ENCODE measurements at places on chromosomes 11 and 22.
A peak's percentile ranks its signal among the peaks of the same experiment; 100 is the strongest.

- DNase-seq, result peak; percentile 81
Measured at GRCh38 chr11:67504950-67505581, at the start of gene PITPNM1. Gene PITPNM1, minus strand, starts transcription at chr11:67505363. Its CDS starts 1,183 bp downstream, at chr11:67504180.

DNA sequence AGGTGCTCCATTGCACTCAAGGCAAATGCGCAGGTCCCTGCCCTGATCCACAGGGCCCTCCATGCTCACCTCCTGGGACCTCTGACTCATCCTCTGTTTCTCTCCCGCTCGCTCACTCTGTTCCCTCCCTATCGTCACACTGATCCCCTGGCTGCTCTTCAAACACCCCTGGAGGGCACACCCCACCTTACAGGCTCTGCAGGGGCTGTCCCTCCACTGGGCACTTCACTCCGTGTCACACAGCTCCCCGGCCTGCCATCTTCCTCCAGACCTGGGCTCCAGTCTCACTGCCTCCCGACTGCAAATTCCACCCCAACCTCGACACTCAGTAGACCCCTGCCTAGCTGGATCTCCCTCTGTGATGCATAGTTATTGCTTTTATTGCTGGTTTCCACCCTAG, 91.5 kb upstream of the PRDM11 start:
- DNase-seq, result no peak

DNA sequence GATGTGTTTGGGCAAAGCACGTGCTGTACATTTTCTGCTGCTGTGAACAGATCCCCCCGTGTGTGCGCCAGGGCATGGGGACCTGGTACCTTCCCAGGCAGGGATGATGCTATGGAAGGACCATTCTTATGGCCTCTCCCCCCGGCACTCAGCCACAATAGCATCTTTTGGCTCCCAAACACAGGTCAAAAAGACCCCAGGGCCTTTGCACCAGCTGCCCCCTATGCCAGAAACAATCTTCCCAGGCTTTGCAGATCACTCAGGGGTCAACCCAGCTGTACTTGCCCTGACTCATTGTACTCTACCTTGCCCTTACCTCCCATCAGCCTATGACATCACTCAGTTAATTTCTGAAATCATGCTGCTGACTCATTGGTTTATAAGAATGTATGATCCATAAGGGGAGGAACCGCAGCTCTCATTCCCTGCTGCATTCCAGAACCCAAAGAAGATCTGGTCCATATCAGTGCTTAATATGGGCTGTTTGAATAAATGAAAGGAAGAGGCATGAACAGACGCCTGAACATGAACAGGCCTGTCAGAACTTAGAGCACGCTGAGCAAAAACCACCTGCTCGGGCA, 100.7 kb downstream of the CELSR1 start:
- no peak for DNase-seq

DNA sequence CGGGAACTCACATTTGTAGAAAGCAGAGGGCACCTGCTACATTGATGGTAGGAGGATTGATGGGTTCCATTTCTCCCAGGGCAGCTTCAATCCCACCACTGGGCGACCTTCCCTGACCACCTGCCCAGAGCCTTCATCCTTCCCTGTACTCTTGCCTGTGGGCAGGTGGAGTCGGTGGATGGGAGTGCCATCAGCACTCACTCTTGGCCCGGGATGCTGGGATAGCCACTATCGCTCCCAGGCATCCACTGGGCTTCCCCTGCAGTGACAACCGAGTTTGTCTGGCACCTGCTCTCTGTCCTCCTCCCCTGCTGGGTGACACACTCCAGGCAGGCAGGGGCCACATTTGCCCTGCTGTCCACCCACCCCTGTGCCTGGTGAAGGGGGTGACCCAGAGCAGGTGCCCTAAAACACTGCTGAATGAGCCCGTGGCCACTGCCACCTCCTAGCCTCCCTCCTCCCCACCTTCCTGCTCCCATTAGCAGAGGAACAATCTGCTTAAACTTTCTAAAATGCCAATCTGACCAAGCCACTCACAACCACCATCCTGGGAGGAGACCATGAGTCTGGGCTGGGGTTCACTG, 604.7 kb downstream of the TBC1D22A start:
- no peak for DNase-seq

- DNase-seq, result no peak
Measured at GRCh38 chr22:23184764-23185113, 4.4 kb downstream of the BCR start.

- no peak for DNase-seq
Measured at GRCh38 chr22:46501701-46502100, 35.7 kb downstream of the CELSR1 start.

DNA sequence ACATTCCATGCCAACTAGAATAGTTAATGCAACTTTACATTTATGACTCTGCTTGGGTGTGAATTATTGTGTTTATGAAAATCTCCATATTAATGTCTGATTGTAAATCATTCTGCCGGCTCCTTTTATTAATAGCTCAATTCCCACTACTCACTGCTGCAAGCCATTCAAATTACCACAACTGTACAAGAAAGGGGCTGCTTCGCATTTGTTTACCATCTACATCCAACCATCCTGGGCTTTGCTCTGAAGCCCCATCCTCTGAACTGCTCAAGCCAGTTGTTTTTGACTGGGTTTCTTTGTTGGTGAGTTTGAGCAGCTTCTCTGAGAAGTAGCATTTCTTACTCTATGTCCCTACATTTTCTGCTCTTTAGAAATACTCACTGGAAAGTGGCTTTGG, 451.6 kb upstream of the CADM1 start:
- DNase-seq, result no peak

GRCh38 chr11:118084247-118084646, 2.5 kb downstream of the SMIM35 start:
- DNase-seq, result no peak

DNA sequence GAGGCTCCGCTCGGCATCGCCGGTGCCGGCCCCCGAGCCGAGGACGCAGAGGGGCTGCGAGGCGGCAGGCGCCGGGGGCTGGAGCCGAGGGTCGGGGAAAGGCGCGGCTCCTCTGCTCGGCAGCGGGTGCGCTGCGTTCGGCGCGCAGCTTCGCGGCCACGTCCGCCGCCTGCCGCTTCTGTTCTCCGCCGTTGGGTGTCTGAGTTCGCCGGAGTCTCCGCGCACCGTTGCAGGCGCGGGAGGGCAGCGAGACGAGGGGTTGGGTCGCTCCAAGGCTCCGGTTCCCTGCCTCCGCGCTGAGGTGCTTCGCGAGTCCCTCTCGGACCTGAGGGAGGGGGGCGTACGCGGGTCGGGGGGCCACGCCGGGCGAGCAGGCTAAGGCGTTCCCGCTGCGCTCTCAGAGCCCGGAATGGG, 347 bp downstream of the MN1 start:
- DNase-seq, result peak; percentile 12

- no peak for DNase-seq
Measured at GRCh38 chr11:8717544-8717875, 34.9 kb downstream of the RPL27A start.

GRCh38 chr11:36215693-36216060, 73.5 kb downstream of the COMMD9 start:
- no peak for DNase-seq

DNA sequence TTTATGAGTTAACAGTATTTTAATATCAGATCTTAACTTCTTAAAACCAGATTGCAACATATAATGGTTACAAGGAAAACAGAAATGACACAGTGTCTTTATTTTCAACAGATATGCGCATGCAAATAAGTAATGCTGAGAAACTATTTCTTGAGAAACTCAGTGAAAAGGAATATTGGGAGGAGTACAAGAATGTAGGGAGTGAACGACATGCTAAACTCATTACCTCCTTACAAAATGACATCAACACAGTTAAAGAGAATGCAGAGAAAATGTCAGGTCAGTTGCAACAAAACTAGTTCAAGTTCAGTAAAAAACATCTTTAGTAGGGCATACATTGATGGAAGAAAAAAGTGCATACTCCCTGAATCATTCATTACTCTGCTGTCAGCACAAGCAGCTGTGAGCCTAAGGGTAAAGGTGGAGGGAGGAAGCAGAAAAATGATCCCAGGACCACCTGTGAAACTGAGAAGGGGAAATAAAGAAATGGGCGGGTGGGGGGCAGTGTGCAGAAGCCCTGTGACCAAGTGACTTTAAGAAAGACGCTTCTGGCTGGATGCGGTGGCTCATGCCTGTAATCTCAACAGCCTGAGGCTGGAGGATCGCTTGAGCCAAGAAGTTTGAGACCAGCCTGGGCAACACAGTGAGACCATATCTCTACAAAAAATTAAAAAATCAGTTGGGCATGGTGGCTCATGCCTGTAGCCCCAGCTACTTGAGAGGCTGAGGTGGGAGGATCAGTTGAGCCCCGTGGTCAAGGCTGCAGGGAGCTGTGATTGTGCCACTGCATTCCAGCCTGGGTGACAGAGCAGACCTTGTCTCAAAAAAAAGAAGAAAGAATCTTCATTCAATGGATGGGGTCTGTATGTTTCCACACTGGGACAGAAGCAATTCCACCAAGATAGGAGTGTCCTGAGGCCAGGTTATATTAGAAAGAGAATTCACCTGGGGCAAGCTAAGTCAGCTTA, 31.2 kb downstream of the CCDC83 start:
- no peak for DNase-seq

- DNase-seq, result no peak
Measured at GRCh38 chr11:131471976-131472375, 101.6 kb downstream of the NTM start.

DNA sequence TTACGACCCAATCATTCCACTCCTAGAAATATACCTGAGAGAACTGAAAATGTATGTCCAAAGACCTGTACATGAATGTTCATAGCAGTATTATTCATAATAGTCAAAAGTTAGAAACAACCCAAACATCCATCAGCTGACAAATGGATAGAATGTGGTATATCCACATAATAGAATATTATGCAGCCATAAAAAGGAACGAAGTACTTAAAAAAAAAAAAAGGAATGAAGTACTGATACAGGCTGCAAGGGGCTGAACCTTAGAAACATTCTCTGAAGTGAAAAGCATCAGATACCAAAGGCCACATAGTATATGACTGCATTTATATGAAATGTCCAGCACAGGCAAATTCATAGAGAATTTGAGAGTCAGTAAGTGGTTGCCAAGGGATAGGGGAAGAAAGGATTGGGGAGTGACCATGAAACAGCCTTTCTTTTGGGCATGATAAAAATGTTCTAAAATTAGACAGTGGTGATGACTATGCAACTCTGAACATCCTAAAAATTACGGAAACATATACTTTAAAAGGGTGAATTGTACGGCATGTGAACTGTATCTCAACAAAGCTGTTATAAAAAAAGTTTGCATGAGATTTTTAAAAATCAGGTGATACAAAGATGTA, 1.8 kb downstream of the TPST2 start:
- DNase-seq, result no peak

GRCh38 chr11:37858398-37858797, 1260.4 kb upstream of the RAG2 start:
- no peak for DNase-seq

- no peak for DNase-seq
Measured at GRCh38 chr11:46345131-46345597, 2.1 kb upstream of the DGKZ start.

GRCh38 chr11:15757048-15757698, 599.2 kb downstream of the SOX6 start:
- DNase-seq, result no peak

GRCh38 chr11:131223198-131223991, 147.0 kb upstream of the NTM start:
- DNase-seq, result no peak

DNA sequence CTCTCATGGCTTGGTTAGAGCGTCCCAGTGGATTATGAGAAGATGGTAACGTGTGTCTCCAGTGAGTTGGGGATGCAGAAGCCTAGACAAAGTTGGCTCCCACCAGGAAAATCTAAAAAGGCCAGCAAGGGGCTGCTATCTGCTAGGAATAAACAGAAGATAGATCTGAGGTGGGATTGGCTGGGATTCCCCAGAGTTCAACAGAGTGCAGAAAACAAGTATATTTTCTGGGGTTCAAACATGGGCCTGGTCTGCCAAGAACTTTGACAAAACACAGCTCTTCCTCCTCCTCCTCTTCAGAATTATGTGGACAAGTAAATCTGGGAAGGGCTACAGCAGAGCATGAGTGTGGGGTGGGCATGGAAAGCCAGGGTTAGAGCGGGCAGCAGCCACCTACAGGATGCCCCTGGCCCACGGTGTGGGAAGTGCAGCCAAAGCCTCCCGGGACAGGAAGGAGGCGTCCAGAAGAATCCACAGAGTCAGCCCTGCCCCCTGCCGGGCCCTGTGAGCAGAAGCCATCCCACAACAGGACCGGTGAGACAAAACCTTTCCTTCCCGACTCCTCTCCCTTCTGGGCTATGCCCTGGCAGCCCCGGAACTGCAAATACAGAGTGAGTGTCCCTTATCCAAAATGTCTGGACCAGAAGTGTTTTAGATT, 67.1 kb downstream of the CD82 start:
- DNase-seq, result peak; percentile 42

Measured in stimulated activated CD4-positive, alpha-beta T cell treated with anti-CD3 and anti-CD28 coated beads, TNF-alpha, amount 100 ng/mL, for 24 hours (primary cell).